Left cardiac atrium (tissue), 4 donors: ENCODE measurements at places on chromosomes 3 and 15. TPM values are rescaled to one million over a fixed set of nuclear protein-coding genes. Genes with fewer than 3 reads are reported as not detected.

The EAF1 gene
- 12.0 TPM for total RNA-seq

The GNAT1 gene
- not detected for total RNA-seq

The SMAD6 gene
- total RNA-seq, result 13.5 TPM

The TMEM207 gene
- total RNA-seq, result not detected

The TRPM1 gene
- not detected for total RNA-seq
